ENCODE measurements at places on chromosomes 7 and 10.

GRCh38 chr10:110363572-110364411, 59.1 kb upstream of the SMNDC1 start:
- DNase-seq, result no peak

DNA sequence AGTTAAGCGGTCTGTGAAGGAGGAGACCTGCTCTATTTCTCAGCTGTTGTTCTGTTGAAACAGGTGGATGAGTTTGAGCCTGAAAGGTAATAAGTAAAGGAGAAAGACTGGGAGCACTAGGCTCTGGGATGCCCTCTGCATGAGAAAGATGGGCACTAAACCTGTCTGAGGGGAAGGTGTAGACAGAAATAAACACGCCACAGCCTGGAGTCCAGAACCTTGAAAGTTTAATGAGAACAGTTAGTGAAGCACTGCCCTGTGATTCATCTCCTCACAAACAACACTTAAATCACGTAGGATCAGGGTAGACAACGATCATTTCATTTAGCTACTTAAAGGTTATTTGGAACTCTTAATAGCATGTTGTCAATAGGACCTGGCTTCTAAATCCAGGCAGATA, 193.1 kb downstream of the PHTF2 start:
- DNase-seq, result no peak

DNA sequence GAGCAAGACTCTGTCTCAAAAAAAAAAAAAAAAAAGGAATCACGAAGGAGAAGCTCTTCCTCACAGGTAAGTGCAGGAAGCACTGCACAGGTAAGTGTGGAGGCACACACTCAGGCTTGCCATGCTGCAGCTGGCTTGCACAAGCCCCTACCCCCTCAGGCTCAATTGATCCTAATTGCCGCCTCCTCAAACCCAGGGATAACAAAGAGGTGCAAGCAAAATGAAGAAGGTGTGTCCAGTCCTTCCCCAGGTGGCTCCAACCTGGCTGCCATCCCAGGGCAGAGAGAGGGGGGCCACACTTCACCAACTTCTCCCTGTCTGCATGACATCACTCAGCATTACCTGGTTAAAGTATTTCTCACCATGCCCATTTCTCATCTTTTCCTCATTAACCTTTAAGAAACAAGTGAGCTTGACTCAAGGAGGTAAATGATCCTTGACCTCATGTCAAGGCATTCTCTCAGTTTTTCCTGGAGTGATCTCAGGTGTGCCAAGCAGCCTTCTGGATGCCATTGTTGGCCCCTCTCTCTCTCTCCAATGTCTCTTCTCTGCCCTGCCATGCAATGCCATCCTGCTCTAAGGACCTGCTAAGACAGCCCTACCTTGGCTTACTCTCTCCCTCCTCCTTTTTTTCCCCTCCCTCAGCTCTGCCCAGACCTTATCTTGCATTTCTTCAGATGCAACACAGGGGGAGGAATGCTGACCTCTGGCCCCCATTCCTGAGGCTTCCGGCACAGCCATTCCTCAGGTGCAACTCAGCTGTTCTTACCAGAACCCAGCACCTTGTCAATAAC, 13.0 kb upstream of the TRPV6 start:
- DNase-seq, result no peak

DNA sequence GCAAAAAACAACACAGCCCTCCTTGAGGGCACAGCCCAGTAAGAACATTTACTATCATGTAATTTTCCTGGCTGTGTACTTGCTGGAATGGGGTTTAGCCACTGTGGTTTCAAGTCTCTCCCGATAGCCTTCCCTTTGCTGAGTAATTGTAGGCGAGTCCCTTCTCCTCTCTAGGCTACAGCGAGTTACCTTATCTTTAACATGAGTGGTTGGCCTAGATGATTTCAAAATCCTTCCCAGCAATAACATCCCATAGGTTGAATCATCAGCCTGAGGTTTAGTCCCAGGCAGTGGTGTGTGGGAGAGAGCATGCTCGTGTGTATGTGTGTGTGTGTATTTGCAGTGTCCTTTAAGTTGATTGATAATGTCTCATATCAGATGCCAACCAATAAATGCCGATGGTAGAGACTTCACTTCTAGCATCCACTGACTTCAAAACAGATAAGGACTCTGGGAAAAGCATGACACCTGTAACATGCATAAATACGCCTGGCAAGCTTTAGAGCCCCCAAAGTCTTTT, 142.9 kb upstream of the ZMIZ1 start:
- no peak for DNase-seq

- DNase-seq, result no peak
Observed at GRCh38 chr10:117684672-117685211, 142.2 kb downstream of the EMX2 start.

DNA sequence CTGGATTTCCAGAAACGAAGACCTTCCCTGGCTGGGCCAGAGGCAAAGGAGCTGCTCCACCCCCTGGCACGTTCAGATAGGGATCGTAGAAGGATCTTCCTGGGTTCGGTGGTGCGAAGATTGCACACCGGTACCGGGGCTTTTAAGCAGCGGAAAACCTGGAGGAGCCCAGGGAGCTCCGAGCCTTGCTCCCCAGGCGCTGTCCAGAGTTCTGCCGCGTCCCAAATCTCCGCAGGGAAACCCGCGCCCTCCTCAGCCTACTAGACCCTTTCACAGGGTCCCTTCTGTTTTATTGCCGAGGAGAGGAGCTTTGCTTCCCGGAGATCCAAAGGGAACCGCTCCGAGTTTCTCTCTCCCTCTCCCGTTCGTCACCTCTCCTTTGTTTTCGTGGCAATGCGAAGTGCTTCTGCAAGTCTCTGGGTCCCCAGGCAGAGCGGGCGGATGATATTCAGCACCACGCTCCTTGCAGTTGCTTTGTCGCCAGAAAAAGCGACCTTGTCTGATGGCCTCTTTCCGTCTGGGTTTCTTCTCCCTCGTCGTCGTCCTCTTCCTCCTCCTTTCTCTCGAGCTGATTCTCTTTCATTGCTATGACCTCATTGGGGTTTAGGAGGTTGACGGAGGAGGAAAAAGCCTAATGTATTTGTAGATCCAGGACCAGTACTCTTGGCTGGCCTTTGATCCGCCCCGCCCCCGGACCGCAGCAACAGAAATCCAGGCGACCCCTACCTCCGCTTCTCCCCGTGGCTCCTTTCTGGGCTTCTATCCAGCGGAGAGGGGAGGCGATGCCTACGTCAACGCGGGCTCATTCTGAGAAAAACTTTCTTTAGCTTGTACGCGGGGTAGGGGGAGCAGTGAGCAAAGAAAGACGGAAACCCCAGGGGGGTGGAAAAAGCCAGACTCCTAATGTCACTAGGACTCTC, at the start of gene TMEM196:
TMEM196 (minus strand) TSS at position 777 of the 920 bp plus-strand sequence. CDS start 921 bp downstream, outside the sequence.
- no peak for DNase-seq

DNA sequence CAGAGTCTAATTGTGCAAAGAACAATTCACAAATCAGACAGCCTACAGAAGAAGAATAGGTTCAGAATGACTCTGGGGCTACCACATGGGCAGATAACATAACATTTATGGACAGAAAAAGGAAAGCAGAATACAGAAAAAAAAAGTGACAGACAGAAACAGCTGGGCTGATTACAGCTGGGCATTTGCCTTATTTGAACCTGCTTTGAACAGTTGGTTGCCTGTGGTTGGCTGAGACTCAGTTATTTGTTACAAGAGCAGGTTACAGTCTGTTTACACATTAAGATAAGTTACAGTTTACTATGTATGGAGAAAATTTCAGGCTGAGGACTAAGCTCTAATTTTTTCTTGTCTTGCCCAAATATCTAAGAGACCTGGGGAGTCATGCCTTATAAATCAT, 327.2 kb downstream of the GALNT17 start:
- DNase-seq, result no peak

- no peak for DNase-seq
Observed at GRCh38 chr10:62081341-62082270, 180.1 kb downstream of the ARID5B start.

DNA sequence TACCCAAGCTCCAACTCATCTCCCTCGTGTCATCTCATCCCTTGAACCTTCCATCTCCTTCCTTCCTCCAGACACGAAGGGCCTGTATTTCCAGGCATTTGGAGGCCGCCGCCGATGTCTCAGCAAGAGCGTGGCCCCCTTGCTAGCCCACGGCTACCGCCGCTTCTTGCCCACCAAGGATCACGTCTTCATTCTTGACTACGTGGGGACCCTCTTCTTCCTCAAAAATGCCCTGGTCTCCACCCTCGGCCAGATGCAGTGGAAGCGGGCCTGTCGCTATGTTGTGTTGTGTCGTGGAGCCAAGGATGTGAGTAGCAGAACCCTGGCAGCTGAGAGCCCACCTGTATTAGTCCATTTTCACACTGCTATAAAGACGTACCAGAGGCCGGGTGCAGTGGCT, 5.5 kb downstream of the FBXO24 start:
- DNase-seq, result no peak

- no peak for DNase-seq
Observed at GRCh38 chr10:12795315-12796110, 206.0 kb downstream of the CCDC3 start.

DNA sequence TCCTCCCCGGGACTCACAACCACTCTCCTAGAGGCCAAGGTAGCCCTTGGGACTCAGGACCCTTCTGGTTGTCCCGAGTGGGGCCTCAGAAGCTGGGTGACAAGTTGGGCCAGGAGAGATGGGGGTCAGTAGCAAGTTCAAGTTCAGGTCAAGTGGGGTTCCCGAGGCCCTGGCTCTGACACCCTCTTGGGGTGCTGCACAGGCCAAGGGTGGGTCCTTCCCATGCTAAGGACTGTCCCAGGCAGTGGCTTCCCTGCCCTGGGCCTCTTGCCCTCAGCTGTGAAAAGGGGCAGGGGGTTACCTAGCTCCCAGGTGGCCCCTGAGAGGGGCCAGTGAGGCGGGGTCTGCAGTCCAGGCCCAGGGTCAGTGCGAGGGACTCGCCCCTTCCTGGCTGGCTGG, 115.4 kb upstream of the TNRC18 start:
- no peak for DNase-seq

- no peak for DNase-seq
Observed at GRCh38 chr10:62019013-62019684, 117.7 kb downstream of the ARID5B start.

DNA sequence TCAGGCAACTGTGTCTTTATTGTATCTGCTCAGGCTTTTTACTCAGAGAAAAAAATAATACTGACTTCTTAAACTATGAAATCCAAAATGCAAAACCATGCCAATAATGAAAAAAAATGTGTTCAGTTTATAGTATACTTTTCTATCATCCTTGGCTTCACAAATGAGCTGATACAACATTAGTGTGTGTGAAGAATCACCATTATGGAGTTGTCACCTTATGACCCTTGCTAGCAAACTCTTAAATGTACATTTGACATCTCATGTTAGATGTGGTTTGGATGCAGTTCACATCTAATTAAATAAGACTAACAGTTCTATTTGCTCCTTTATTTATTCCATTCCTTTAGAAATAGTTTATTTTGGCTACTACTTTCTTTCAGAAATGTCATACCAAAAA, 4.2 kb upstream of the OR2A2 start:
- no peak for DNase-seq

DNA sequence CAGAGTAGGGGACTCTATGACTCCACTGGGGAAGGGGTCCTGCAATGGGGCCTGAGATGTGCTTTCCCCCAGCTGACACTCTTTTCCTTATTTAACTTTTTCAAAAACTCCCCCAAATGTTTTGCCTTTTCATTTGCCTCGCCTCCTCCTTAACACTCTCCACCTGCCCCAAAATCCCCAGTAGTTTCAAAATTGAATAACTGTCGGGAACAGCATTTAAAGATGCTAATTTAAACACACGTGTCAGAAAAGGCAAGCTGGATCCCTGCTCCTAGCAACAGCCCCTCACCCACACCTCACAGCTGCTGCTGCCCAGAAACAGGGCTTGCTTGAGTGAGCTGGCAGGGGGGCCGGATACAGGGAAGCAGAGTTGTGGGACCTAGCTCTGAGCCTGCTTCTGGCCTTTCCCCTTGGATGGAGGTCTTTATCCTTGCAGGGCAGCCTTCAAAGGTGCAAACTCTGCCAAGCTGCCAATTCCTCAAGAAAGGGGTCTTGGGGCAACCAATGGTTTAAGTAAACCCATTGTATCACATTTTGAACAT, 115.3 kb downstream of the KCNMA1 start:
- DNase-seq, result no peak

- no peak for DNase-seq
Observed at GRCh38 chr10:28047061-28047460, 48.2 kb upstream of the ODAD2 start.

- no peak for DNase-seq
Observed at GRCh38 chr10:29838539-29838938, 203.8 kb upstream of the SVIL start.

- no peak for DNase-seq
Observed at GRCh38 chr7:27200761-27201579, 1.1 kb upstream of the HOXA13 start.

- no peak for DNase-seq
Observed at GRCh38 chr7:24700521-24701260, 56.6 kb downstream of the GSDME start.

DNA sequence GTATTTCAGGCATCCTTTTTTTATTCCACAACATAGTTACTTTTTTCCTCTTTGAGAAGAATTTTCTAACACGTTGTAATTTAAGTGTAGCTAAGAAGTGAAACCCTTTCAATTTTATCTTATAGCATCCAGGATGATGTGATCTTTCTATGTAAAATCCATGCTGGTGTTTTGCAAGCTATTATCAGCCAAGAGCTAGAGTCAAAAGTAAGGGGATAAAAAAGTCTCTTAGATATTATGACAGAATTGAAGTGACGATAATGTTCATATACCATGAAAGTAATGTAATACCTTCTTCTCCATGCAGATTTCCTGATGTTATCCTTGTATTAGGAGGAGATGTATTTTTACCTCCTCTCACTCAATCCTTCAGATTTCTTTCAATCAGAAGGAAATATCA, 64.2 kb upstream of the MBL2 start:
- no peak for DNase-seq
